Frontal cortex (tissue), 4 donors: ENCODE measurements at places on chromosomes 4 and X. TPM values are rescaled to one million over a fixed set of nuclear protein-coding genes. Genes with fewer than 3 reads are reported as not detected.

Gene RTL3
- not detected for total RNA-seq

Gene PAGE4
- total RNA-seq: not detected

Gene XAGE1A
- not detected for total RNA-seq

Gene ENPEP
- total RNA-seq: 2.0 TPM

Gene NUDT6
- 6.9 TPM for total RNA-seq

Gene BMP15
- not detected for total RNA-seq

Gene LDOC1
- 4.9 TPM for total RNA-seq

Gene IQSEC2
- 9.8 TPM for total RNA-seq

Gene FMR1NB
- not detected for total RNA-seq

Gene UGT2B11
- total RNA-seq: not detected

Gene TMPRSS11F
- not detected for total RNA-seq

Gene SYP
- 151 TPM for total RNA-seq

Gene FRG1
- total RNA-seq: 33.4 TPM

Gene TLR6
- total RNA-seq: 1.2 TPM

Gene IGFBP7
- total RNA-seq: 26.1 TPM

Gene LINC00632
- 15.9 TPM for total RNA-seq

Gene PDGFRA
- 64.0 TPM for total RNA-seq

Gene WWC2
- total RNA-seq: 13.5 TPM

Gene H2BW2
- total RNA-seq: not detected

Gene SERTM2
- total RNA-seq: under 0.01 TPM

Gene APOOL
- 5.3 TPM for total RNA-seq

Gene FAM9B
- not detected for total RNA-seq

Gene ATP1B4
- total RNA-seq: not detected
